ENCODE measurements at places on chromosomes 6 and 20.
A peak's percentile ranks its signal among the peaks of the same experiment; 100 is the strongest.

DNA sequence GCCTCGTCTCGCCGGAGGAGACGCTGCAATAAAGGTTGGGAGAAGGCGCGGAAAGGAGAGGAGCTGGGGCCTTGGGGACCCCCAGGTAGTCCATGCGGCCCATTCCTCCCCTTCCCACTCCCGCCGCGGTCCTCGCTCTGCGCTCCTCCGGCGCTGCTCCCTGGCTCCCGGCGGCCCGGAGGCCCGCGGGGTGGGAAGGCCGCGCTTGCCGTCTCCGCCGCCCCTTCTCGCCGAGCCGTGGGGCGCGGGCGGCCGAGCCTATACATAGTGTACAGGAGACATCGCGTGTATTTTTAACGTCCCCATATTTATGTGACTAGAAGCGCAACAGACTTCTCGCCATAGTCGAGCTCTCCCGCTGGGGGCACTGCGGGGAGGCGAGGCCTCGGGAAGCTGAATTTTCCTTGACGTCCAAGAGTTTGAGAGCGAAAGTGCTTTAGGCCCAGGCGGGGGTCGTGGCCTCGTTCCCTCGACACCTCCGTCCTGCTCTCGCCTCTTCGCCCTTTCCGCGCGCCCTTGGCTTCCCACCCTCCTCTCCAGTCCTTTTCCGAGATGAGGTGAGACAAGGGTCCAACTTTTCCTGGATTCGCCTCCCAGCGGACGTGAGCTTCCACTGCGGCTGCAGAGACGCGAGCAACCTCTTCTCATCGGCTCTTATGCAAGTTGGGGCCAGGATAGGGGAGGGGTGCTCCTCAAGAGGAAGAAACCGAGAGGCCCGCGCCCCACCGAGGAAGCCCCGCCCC lies 29.0 kb downstream of the SLC12A5 start:
- no peak for DNase-seq

- no peak for DNase-seq
Measured at GRCh38 chr6:125503181-125503580, 201.4 kb upstream of the HDDC2 start.

GRCh38 chr6:22807261-22807660 lies 237.9 kb downstream of the HDGFL1 start:
- DNase-seq = no peak

GRCh38 chr20:35586751-35587425 lies 28.7 kb upstream of the SPAG4 start:
- no peak for DNase-seq

DNA sequence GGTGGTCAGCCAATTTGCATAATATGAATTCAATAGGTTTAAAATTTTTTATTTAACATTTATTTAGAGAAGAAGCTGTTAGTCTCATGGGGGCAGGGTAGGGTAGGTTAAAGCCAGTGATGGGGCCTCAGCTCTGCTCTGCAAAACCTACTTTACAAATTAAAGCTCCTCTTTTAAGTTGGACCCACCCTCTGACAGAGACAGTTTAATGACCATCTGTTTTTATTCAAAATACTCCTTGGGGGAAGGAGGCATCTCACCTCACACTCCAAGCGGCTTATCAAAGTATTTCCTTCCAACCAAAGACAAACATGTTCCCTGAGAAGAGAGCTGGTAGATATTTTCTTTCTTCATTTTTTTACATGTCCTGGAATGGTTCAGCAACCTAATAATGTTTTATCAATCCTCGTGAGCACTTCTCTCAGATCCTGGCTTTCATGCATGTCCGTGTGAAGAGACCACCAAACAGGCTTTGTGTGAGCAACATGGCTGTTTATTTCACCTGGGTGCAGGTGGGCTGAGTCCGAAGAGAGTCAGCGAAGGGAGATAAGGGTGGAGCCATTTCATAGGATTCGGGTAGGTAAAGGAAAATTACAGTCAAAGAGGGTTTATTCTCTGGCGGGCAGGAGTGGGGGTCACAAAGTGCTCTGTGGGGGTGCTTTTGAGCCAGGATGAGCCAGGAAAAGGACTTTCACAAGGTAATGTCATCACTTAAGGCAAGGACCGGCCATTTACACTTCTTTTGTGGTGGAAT lies 184.7 kb downstream of the GJA1 start:
- no peak for DNase-seq

DNA sequence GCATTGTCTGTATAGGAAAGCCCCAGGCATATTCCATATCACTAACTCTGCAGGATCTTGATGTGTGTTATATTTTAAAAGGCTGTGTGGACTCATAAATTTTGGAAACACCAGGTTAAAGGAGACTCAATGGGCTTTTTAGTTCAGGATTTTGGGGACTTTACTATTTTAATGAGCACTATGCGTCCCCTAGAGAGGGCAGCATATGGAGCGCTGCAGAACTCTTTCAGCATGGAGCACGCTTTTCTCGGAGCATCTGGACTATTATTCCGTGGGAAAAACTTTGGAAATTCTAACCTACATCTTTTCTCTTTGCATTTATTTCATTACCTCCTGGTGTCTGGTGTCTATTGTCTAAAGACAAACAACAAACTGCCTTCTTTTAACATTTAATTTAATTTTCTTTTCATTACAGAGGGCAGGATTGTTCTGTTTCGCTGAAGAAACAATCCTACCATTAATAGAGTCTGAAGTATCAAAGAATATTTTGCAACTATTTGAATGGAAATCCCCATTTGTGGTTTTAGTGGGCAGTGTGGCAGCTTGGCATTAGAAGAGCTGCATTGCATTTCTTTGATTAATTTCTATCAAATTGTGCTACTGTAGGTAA lies 399.9 kb upstream of the HSF2 start:
- DNase-seq = no peak

GRCh38 chr6:65350530-65350929 lies 356.5 kb downstream of the EYS start:
- no peak for DNase-seq

- no peak for DNase-seq
Measured at GRCh38 chr20:2865101-2865500, 8.2 kb upstream of the PTPRA start.

GRCh38 chr20:53811577-53811976 lies 217.9 kb upstream of the ZNF217 start:
- DNase-seq = no peak

DNA sequence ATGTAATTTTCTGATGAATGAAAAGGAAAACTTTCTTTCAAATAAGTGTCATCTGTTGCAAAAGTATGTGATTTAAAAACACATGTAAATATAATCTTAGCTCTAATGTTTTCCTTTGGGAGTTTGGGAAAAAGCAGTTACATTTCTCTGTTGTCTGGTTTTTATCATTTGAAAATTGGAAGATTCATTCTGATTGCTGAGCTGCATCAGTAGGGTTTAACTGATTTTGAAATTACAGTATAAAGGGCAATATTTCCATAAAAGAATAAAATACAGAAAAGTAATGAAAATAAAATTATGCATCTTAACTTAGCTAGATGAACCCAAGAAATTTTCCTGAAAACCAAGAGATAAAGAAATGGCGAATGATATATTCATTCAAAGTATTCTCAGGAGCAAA lies 57.8 kb downstream of the MAP7 start:
- DNase-seq = no peak

DNA sequence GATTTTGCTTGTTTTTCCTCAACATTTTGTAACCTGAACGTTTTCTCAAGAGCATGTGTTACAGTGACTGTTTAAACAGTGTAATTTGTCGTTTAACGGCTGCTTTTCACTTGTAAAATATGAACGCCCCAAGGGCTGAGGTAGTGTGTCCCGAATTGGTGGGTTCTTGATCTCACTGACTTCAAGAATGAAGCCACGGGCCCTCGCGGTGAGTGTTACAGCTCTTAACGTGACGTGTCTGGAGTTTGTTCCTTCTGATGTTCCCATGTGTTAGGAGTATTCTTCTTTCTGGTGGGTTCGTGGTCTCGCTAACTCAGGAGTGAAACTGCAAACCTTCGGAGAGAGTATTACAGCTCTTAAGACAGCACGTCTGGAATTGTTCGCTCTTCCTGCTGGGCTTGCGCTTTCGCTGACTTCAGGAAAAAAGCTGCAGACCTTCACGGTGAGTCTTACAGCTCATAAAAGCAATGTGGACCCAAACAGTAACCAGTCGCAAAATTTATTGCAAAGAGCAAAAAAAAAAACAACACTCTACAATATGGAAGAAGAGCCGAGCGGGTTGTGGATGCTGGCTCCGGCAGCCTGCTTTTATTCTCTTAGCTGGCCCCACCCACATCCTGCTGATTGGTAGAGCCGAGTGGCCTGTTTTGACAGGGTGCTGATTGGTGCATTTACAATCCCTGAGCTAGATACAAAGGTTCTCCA lies 25.1 kb upstream of the TRIM27 start:
- DNase-seq = peak; percentile 52

- DNase-seq = no peak
Measured at GRCh38 chr6:34036357-34037069, 109.4 kb downstream of the GRM4 start.

GRCh38 chr6:108739496-108740330 lies 108.5 kb upstream of the ARMC2 start:
- DNase-seq = no peak

- DNase-seq = no peak
Measured at GRCh38 chr6:11224252-11224965, 8.1 kb downstream of the NEDD9 start.

GRCh38 chr20:35661053-35661452 lies 3.6 kb downstream of the CPNE1 start:
- no peak for DNase-seq
